Hematopoietic multipotent progenitor cell treated with erythropoietin and hydrocortisone succinate and interleukin-3 and kit ligand, for 8 days (in vitro differentiated cells): ENCODE measurements at places on chromosomes 7 and 10.

- no peak for DNase-seq
Observed at GRCh38 chr10:84336406-84337090, 8.2 kb downstream of the CCSER2 start.

- no peak for DNase-seq
Observed at GRCh38 chr7:88346357-88346756, 39.7 kb upstream of the STEAP4 start.

- no peak for DNase-seq
Observed at GRCh38 chr7:132475669-132476116, 100.6 kb downstream of the PLXNA4 start.

- no peak for DNase-seq
Observed at GRCh38 chr7:117479225-117480054, at the start of gene CFTR. Gene CFTR, plus strand, starts transcription at chr7:117480025. Its CDS starts 70 bp downstream, at chr7:117480095.

GRCh38 chr10:68103261-68103878 lies 5.9 kb upstream of the MYPN start:
- DNase-seq = no peak

DNA sequence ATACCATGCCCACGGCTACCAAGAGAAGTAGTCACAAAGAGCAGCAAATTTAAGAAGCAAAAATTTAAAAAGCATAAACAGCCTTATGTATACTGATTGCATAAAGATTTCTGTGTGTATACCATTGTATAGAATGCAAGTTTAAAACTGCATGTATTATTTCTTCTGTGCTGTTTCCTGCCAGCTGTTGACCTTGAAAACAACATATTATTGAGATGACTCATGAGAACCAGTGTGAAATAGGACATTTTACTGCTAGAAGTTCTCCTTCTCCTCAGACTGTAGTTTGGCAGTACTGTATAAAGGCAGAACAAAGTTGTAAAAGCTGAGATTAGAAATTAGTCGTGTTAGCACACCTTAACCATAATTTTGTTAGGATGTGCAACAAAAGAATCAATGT lies 42.3 kb upstream of the SGCE start:
- no peak for DNase-seq

DNA sequence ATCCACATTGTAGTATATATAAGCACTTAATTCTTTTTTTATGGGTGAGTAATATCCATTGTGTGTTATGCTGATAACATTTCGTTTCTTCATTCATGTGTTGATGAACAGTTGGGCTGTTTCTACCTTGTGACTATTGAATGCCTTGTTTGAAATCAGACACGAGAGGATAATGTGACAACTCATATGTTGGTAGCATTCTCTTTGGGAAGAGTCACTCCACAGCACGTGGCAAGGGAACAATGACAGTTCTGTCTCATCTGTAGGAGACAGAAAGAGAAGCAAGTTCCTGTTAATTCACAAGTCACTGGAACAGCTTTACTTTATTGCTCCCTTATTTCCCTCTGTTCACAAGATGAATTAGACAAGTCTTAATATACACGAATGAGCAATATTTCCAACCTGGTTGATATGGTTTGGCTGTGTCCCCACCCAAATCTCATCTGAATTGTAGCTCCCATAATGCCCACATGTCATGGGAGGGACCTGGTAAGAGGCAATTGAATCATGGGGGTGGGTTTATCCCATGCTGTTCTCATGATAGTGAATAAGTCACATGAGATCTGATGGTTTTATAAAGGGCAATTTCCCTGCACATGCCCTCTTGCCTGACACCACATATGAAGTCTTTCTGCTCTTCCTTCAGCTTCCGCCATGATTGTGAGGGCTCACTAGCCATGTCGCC lies 125.3 kb downstream of the SEC23IP start:
- no peak for DNase-seq

DNA sequence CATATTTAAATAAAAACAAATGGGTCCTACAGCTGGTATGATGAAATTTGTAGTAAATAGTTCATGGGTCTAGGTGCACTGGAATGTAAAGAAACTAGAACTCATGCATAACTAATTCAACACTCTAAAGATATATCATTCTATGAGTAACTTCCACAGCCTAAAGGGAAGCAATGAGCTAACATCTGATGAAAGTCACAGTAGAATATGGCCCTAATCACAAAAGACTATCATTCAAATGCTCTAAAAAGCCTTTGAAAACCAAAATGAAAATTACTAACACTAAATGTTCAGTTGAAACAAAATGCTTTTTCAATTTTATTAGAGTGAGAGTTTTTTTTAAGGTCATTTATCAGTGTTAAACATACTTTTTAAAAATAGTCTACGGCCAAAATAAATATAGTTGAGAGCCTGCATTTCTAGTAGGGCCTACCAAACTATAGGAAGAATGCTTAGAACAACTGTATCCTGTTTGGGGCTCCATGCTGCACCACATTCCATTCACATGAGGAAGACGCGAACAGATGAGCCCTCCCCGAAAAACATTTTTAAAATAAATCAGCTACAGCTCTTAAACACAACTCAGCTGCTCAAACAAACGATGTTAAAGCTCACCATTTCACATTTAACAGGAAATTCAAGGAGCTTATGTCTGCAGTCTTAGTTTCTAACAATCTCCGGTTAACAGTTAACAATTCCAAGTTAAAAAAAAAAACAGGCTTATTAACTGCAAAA lies 134.5 kb downstream of the NRBF2 start:
- peak; percentile 80 for DNase-seq

GRCh38 chr7:2478399-2478785 lies 2.2 kb upstream of the GRIFIN start:
- peak; percentile 37 for DNase-seq

- no peak for DNase-seq
Observed at GRCh38 chr7:126768836-126769235, 483.9 kb downstream of the GRM8 start.

- no peak for DNase-seq
Observed at GRCh38 chr7:28383975-28384374, 28.3 kb upstream of the CREB5 start.

- DNase-seq = no peak
Observed at GRCh38 chr10:25808372-25808771, 125.7 kb upstream of the MYO3A start.
